ENCODE measurements at places on chromosomes 3 and 15.

- no peak for DNase-seq
Measured at GRCh38 chr3:114034787-114035545, 21.4 kb downstream of the CCDC191 start.

DNA sequence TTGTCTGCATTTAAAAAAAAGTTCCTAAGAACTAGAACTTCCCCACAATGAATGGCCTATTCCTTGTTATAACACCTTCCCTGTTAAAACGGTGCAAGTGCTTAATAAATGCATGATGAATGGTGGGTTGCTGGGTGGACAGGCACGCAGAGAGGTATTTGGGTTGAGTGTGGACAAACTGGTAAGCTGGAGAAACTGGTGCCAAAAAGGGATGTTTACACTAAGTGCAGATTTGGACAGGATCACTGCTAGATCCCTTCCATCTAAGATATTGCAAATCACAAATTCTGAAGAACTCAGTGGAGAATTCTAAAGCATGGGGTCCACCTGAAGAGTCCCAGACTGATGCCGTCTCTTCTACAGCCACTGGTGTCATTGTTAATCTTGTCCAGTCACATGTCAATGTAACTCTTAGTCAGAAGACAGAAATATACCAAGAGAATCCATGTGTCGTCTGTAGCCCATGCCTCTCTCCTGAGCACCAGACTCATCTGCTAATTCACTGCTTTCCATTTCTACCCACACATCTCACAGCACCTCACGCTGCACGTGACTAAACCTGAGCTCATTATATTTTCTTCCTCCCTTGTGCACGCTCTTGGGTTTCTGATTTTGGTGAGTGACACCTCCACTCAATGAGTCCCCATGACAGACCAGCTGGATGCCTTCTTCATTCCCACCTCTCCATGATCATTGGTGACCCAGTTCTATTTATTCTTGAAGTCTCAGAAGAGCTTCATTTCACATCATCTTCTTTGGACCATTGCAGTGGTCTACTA is 328.9 kb downstream of the THSD4 start:
- no peak for DNase-seq

- no peak for DNase-seq
Measured at GRCh38 chr3:180617049-180617448, 15.1 kb downstream of the TTC14 start.

- no peak for DNase-seq
Measured at GRCh38 chr3:11932636-11933035, 71.6 kb upstream of the SYN2 start.

All from stimulated activated CD4-positive, alpha-beta T cell treated with anti-CD3 and anti-CD28 coated beads, Interleukin-2, amount 100 ng/mL, for 24 hours (primary cell).